ENCODE measurements at places on chromosomes 7 and 10. TPM values are rescaled to one million over a fixed set of nuclear protein-coding genes. Genes with fewer than 3 reads are reported as not detected.

GRCh38 chr7:37304921-37305320 lies 143.7 kb downstream of the ELMO1 start:
- ATAC-seq: no peak

DNA sequence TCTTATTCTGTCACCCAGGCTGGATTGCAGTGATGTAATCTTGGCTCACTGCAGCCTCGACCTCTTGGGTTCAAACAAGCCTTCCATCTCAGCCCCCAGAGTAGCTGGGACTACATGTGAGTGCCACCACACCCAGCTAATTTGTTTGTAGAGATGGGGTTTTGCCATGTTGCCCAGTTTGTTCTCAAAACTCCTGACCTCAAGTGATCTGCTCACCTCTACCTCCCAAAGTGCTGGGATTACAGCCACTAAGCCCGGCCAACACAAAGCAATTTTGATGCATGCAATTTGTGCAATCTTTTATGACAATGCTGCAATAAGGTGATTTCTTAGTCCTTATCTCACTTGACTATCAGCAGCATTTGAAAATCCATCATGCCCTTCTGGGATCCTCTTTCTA lies 333.1 kb downstream of the FRMD4A start:
- no peak for ATAC-seq

- ATAC-seq: no peak
Observed at GRCh38 chr10:17375936-17376584, 78.3 kb downstream of the ST8SIA6 start.

DNA sequence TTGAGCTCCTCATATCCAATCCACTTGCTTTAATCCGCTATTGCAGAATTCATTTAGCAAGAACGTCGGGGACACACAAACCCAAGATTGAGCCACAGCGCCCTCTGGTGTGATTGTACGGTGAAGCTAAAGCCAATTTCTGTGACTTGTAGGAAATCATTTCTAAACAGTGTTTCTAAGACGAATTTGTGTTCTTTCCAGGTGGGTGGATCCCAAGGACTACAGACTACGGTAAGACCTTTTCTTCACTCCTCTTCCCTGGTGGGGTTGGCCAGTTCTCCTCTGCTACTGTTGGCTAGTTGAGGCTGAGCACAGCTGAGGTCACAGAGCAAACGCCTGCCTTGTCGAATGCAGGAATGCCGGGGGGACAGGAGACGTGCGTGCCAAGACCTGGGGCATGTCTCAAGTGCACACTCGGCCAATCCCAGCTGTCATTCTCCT lies 5.2 kb downstream of the DMBT1 start:
- peak; percentile 57 for ATAC-seq

DNA sequence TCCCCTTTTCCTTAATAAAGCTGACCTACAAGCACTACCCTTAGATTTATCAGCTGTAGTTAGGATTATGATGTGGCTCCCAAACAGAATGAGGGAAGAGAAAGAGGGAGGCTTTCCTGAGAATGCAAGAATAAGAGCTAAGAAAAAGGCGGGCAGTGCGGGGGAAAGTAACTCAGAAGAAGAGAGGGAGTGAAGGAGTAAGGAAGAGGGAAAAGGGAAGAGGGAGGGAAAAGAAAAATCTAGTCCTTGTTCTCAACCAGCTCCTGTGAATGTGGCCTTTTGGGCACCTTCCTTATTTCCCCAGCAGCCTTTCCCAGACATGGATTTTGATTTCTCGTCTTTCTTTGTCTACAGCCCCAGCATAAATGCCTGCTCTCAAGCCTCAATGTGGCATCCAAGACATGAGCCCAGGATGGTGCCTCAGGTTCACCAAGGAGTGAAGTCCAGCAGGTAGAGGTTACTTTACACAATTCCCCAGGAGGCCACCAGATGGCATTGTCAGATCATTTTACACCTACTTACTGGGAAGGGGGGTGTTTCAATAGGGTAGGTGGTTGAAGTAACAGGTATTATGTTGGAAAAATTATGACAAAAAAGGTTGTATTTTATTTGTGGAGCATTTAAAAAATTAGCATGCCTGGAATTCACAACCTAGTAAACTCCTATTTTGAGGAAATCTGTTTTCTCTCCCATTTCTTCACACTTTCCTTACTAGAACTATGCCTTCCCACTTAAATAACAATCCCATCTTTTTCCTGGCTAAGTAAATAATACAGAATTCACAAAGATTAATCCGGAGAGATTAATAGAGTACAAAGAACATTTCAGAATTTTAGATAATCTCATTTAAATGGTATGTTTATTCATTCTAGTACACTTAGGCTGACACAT lies 106.5 kb downstream of the HTR7 start:
- ATAC-seq: no peak

DNA sequence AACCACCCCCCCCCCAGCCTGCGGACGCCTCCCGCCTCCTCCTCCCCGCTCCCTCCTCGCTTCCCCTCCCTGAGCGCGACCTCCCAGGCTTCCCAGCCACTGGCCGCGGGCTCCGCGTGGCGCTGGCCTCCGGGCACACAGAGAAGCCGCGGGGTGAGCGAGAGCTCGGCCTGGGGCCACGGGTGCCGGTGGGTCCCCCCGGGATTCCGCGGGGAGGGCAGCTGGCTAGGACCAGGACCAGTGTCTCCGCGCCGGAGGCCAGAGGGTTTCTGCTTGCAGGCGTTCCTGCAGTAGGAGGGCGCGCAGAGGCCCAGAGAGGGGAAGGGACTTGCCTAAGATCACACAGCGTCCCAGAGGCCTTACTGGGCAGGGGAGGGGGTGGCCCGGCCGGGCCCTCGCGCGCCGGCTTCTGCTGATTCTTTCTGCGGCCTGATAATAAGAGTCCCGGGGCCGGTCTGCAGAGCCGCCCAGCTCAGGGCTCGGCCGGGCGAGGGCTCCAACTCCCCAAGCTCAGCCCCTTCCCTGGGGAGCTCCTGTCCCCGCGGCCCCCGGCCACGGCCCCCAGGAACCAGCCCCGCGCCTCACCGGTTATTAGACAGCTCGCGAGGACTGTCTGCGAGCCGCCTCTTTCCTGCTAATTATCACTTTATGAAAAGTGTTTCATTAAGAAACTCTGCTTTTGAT lies 10.1 kb downstream of the UNCX start:
- ATAC-seq: no peak

The NRG3 gene
- not detected for total RNA-seq

The CCSER2 gene
- total RNA-seq: 93.5 TPM

The TMEM176A gene
- 26.1 TPM for total RNA-seq

DNA sequence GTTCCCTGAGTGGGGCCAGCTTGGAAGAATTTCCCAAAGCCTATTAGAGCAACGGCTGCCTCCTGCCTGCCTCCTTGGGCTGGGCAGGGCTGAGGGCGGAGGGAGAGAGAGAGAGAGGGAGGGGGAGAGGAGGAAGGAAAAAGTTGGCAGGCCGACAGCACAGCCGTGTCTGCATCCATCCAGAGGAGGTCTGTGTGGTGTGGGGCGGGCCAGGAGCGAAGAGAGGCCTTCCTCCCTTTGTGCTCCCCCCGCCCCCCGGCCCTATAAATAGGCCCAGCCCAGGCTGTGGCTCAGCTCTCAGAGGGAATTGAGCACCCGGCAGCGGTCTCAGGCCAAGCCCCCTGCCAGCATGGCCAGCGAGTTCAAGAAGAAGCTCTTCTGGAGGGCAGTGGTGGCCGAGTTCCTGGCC lies at the start of gene AQP1:
AQP1 (plus strand) TSS at position 293 of the 409 bp plus-strand sequence; CDS start at position 350, 57 bp downstream.
- peak; percentile 82 for ATAC-seq

The TRIM50 gene
- total RNA-seq: 0.42 TPM

GRCh38 chr10:132849546-132850031 lies 63.6 kb upstream of the NKX6-2 start:
- no peak for ATAC-seq

The GLI3 gene
- 16.0 TPM for total RNA-seq

The HYAL4 gene
- not detected for total RNA-seq

The MCM10 gene
- not detected for total RNA-seq

The GIMAP5 gene
- 40.6 TPM for total RNA-seq

The GPC2 gene
- 0.39 TPM for total RNA-seq

The CUBN gene
- total RNA-seq: 0.37 TPM

- ATAC-seq: peak; percentile 67
Observed at GRCh38 chr7:128361411-128362379, at the start of gene PRRT4. PRRT4 (minus strand) TSS chr7:128361690.

DNA sequence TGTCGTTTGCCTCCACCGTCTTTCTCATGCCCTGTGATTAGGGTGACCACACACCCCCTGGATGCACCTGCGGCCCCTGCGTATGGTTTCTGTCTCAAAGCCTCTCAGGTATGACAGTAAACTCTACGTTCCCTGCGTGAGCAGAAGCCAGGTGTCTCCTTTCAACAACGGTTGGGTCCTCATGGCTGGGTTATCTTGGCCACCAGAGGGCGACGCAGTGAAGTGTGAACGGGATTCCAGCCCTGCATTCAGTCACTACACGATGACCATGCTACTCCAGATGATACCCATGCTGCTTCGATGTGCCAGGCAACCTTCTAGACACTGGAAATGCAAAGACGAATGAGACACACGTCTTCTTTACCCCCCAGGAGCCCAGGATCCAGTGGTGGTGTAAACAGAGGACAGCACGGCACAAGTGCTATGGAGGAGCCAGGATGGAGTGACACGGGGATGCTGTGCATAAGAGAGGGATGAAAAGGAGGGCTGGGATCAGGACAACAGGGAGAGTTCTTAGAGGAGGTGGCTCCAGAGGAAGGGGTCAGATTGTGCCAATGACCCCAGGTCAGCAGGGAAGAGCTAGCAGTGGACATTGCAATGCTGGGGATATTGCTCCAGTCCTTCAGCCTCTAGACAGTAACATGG lies 228.1 kb upstream of the PFKP start:
- ATAC-seq: no peak

DNA sequence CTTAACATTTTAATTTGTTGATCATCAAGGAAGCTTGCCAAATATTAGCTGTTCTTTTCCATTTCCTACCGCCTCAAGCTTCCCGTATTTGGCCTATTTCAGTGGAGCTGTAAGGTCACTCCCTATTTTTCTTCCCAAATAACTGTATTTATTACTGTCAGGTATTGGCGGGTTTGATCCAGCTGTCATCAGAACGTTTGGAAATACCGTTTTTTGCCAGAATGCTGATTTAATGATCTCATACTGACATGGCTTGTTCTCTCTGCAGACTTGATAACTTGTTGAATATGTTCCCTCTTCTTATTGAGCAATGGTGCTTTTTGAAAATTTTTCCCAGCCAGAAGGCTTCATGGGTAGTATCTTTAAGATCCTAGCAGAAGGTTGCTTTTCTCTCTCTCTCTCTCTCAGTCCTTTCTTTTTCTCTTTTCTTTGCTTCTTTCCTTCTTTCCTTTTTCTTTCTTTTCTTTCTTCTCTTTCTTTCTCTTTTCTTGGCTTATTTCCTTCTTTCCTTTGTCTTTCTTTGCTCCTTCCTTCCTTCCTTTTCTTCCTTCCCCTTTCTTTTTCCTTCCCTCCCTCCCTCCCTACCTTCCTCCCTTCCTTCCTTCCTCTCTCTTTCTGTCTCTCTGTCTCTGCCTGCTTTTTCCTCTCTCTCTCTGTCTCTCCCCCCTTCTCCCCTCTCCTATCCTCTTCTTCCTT lies 42.1 kb downstream of the CUX1 start:
- peak; percentile 58 for ATAC-seq

GRCh38 chr10:43355749-43356371 lies 15.6 kb upstream of the FXYD4 start:
- no peak for ATAC-seq

DNA sequence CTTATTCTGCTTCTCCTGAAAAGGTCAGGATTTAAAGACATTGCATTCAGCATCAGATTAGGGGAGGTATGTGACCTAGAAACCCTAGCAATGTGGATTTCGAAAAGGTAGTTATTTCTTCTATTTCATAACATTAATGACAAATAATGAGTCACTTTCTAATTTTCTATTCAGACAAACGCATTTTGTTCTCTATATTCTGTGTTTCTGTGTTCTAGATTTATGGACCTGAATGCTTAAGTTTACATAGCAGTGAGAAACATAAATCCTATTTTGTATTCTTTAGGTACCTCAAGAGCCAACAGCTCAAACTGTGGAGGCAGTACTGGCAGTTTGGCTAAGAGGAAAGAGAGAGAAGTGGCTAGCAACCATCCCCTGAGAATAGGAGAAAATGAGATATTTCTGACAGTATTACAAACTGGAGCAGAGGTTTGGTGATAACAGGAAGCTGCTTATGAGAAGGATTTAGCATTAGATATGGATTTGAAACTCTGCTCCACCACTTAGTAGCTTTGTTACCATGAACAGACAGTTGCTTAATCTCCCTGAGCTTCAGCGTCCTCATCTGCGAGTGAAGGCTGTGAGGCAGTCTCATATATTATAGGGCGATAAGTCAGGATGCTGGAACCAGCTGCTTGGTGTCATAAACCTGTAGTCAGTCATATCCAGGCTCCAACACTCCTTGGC lies 28.2 kb downstream of the CDK14 start:
- no peak for ATAC-seq

DNA sequence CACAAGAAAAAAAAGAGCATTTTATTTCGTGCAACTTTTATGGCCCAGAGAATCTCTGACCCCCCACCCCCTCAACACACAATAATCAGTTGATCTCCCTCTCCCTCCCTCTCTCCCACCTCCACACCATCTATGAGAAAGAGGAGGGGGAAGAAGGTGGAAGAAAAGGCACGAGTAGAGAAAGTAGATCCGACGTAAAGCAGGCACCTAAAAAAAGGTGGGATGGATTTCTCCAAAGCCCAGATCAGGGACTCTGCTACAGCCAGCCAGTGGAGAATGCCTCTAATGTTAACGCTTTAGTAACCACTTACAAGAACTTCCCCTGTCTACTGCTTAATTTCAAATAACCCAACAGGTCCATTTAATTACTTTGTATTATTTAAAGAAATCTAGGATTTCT lies 24.4 kb downstream of the KMT2C start:
- no peak for ATAC-seq

The MYOZ1 gene
- total RNA-seq: not detected

DNA sequence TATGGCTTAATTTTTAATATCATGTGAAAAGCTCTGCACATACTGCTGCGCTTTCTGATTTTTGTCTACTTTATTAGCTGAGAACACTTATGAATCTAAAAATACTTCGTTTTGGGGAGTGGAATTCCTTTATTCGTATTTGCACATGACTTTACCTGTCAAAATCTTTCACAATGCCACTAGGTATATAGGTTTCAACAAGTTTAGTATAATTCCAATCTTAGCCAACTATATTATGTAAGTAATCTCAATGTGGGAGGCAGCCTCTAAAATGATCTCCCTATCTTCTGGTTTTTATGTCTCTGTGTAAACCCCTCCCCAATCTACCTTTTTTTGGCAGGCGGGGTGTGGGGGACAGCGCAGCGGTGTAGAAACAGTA lies 55.3 kb downstream of the PARD3 start:
- ATAC-seq: no peak

The DLX5 gene
- not detected for total RNA-seq

All from gastroesophageal sphincter (tissue), 4 donors.